ENCODE measurements at places on chromosomes 5 and 9.

GRCh38 chr5:127799293-127799905, 96.2 kb downstream of the CCDC192 start:
- DNase-seq, result no peak

DNA sequence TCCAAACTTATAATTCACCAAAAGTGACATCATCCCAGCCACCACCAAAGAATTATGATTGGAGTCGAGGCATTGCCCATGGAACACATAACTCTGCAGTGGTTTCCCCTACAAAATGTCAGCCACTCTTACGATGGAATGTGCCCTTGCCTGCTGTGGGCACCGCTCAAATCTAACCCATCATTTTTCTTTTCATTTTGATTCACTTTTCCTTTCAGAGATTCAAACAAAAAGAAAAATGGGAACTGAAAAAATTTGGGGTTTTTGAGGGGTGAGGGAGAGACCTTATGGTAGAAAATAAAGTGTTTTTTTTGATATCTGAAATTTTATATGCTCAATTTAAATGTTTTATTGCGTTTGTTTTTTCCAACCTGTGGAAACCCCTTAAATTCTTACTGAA, 28.1 kb downstream of the SMARCA2 start:
- no peak for DNase-seq

DNA sequence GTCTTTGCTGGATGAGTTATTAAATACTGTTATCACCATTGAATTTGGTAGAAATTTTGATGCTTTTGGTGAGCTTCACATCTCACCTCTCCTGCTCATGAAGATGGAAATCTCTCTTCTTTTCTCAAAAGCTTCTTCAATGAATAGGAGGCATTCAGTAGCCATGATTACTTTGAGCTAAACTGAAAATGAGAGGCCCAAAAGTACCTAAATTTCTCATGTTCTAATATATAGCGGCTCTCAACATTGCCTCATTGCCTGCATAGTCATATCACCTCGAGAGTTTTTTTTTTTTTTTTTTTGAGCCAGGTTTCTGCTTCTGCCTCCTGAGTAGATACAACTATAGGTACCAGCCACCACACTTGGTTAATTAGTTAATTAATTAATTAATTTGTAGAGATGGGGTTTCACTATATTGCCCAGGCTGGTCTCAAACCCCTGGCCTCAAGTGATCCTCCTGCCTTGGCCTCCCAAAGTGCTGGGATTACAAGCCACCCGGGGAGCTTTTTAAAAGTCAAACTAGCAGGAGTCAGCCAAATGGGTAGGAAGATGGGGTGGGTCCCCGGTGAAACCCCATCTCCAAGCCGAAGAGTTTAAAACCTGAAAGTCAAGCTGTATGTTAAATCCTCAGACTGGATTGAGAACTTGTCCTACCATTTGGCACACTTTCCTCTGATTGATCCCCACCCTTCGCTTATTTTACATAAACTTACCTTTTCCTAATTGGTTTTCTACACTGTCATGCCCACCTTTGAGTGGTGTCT, 169.0 kb downstream of the DOCK2 start:
- no peak for DNase-seq

DNA sequence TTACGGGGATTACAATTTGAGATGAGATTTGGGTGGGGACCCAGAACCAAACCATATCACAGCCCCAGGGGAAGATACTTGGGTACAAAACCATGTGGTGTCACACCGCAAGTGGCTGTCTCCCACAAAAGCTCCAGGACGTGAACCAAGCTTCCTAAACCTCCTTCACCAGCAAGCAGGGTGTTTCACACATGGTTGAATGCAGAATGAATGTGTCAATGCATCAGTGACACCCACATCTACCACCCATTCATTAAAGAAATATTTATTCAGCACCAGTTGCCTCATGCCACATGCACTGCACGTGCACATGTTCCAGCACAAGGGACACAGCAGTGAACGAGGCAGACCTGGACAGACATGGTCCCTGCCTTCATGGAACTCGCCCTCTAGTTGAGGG, 70.9 kb upstream of the SPOCK1 start:
- DNase-seq, result no peak

DNA sequence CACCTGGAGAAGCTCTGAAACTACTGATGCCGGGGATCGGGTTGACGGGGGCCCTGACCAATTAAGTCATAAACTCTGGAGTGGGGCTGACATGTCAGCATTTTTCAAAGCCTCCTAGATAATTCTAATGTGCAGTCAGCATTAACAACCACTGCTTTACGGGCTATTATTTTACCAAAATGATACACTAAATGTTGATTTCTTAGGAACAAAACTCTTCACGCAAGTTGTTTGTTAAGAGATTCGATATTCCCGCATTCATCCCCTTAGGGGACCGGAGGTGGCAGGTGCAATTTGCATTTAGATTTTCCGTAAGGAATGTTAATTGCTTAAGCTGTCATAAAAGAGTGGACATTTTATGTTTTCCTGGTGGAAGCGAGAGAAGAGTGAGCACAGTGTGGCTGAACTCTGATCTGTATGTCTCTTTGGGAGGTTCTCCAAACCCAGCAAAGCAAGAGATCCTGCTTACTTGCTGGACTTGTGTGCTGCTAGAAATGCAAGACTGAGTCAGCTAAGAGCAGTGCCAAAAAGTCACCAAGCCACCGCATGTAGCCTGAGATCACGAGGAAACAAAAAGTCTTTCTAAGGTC, 77.6 kb downstream of the UGCG start:
- no peak for DNase-seq

DNA sequence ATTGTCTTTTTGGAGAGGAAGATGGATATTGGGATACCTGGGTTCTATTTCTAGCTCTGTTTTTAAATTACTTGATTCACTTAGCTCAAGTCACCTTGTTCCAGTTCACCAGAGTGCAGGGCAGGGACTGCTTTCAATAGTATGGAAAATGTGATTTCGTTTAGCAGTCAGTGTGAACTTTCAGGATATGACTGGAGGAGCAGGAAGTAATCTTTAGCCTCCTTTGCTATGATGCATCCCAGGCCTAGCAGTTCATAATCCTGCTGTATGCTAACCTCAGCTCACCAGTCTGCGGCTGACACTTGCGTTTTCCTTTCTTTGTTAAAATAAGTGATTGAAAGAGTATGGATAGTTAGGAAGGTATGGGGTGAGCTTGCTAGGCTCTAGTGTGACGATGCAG, 169.7 kb downstream of the ARHGAP26 start:
- DNase-seq, result no peak

DNA sequence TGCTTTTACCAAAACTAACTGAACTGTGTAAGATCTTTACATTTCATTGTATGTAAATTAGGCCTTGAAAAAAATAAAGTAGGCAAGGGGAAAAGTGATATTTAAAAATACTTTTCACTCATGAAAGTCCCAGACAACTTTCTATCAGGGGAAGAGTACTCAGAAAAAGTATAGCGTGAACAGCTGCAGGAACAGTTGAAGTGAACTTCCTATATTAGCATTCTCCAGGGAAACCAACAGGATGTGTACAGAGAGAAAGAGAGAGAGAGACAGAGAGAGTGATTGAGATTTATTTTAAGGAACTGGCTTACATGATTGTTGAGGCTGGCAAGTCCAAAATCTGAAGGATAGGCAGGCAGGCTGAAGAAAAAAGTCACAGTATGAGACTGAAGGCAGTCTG, 42.0 kb downstream of the ERMP1 start:
- no peak for DNase-seq

- DNase-seq, result no peak
Observed at GRCh38 chr9:14089051-14089803, 224.7 kb downstream of the NFIB start.

All from NCI-H345 (cell line).